NCI-H1417 treated with DMSO at 0.1 percent for 48 hours (cell line): ENCODE measurements at places on chromosomes 1 and 21.

DNA sequence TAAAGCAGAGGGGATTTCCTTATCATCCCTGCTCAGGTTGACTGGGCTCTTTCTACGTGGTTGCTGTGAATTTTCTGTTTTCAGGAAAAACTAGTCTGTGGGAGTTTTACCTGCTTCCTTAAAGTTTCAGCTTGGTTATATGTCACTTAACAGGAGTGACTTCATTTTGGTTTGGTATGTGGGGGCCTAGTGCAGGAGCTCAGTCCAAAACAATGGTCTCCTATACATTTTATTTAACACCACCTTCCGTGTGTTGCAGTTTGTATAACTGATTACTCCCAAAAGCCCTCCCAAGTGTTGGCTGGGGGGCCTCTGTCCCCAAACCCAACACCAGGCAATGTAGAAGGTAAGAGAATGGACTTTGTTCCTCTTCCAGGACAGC, 5.3 kb downstream of the IL23R start:
- no peak for DNase-seq

DNA sequence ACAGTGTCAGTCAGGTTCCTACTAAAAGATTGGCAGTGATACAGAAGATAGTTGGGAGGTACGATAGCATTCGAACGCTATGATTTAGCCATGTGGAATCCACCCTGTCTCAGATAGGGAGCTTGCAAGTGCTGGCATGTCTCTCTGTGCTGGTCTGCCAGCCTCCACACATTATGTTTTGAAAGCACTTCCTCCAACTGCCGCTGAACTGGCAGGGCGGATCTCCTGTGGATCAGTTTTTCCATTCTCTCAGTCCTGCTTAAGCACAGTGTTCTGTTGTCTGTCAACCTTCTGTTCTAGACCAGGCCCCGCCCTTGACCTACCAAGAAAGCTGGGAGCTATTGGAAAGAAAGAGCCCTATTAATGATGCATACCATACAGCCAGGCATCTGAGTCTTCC, 65.5 kb upstream of the PALMD start:
- no peak for DNase-seq

DNA sequence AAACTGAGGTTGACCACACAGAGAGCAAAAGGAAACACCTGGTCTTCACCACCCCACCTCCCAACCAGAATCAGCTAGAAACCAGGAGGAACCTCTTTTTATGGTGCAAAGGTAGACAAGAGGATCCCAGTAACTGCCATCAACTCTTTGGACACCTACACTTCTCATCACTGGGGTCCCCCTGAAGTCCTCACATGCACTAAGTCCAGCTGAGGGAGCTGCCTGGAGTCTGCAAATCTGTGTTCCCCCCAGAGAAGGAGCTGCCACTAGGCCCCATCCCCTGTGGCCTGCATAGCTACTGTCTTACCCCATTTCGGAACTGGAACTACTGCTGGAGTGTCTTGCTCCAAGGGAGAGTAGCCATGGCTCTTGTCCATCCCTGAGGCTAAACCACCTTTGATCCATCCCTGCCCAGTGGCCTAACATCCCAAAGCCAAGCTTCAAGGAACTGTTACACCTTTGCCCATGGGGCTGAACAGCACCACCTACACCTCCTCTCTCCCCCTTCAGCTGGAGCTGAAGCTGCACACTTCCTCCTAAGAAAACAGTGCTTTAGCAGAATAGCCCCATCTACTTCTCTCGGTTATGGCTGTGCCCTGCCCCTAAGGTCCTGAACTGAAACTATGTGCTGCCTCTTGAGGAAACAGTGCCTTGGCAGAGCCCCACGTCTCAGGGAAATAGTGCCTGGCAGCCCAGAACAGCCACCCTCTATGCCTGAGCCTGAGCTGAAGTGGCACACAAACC, 85.4 kb upstream of the CD53 start:
- DNase-seq, result no peak

DNA sequence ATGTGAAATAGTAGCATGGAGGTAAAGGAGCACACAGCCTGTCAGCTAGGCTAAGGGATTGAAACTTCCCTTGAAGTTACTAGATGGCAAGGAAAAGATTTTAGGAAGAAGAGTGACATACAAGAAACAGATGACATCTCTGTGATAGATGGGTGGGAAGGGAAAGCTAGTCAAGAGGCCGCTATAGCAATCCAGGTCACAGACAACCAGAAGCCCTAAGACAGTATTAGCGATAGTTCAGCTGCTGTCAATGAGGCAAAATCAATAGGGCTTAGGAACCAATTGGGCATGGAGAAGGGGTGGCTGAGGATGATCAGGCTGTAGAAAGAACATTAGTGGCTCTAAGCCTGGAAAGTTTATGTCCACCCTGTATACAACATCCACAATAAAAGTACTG, 111.1 kb downstream of the GLUL start:
- no peak for DNase-seq

DNA sequence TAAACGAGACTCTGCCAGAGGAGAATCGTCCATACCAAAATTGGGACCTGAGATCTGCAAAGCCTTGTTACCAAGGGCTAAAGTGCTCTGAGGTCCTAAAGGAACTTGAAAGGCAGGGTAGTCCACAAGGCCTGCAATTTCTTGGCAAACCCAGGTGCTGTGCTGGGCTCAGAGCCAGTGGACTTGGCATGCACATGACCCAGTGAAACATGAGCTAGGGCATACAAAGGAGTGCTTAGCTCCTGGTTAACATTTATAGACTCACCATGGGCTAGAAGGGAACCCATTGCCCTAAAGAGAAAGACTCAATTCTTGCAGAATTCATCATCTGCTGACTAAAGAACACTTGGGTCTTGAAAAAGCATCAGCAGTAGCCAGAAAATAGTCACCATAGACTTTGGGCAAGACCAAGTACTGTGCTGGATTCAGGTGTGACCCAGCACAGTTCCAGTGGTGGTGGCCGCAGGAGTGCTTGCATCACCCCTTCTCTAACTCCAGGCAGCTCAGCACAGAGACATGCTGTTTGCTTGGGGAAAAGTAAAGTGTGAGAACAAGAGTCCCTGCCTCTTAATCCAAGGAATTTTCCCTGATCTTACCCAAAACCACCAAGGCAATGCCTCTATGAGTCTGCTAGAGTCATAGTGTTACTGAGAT, 1069.4 kb upstream of the ADGRL2 start:
- no peak for DNase-seq

DNA sequence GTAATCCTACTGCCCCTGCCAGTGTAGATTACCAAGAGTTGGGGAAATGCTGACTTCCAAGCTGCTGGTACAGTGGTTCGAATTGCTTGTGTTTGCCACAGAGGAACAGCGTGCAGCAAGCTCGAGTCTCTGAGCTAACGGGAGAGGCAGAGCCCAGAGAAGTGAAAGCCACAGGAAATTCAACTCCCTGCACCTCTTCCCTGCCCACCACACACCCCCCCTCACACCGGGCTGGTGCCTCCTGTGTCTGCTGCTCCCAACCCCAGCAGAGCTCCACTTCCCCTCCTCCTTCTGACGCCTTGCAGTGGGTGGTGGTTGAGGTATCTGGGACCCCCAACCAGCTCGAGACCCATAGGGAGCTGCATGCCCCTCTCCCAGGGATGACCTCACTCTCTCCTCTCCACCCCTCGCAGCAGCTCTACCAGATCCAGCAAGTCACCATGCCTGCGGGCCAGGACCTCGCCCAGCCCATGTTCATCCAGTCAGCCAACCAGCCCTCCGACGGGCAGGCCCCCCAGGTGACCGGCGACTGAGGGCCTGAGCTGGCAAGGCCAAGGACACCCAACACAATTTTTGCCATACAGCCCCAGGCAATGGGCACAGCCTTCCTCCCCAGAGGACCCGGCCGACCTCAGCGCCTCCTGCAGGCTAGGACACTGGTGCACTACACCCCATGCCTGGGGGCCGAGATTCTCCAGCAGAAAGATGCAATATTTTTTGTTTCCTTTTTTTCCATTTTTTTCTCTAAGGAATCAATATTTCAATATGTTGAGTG, 13.1 kb upstream of the KCNQ4 start:
- no peak for DNase-seq

GRCh38 chr1:56844545-56845136, 10.0 kb upstream of the C8A start:
- DNase-seq, result no peak

DNA sequence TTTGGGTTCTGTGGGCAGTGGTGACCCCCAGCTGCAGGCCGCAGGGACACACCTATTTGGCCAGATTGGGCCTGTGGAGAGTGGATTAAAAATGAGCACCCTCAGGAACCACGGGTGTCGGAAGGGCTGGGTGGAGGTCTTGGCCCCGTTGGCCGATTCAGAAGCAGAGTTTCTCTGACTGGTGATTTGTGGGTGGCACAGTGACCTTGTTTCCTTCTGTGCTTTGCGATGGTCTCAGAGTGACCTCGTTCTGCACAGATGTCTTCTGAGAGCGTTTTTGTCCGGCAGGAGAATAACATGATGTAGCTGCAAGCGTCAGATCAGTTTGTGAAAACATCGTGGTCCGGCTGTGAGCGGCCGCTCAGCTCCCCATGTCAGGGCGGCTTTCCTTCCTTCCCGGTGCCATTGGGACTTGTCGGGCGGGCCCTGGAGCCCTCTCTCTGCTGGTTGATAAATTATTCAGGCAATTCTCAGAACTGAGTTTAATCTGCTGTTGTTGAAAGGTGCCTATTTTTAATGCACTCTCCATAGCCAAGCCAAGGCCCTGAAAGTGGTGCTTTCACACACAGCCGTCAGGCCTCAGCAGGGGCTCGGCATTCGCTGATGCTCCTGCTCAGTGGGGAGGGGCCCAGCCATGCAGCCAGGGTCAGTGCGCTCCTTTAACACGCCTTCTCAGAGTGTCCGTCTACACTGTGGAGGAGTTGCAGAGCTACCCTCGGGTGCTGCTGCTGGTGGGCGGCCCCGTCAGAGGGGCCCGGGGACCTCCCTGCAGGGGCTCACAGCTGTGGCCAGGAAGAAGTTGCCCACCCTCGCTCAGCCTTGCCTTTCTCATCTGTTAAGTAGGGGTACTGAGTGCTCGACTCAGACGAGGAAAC, 26.8 kb downstream of the TRPM2 start:
- DNase-seq, result no peak

DNA sequence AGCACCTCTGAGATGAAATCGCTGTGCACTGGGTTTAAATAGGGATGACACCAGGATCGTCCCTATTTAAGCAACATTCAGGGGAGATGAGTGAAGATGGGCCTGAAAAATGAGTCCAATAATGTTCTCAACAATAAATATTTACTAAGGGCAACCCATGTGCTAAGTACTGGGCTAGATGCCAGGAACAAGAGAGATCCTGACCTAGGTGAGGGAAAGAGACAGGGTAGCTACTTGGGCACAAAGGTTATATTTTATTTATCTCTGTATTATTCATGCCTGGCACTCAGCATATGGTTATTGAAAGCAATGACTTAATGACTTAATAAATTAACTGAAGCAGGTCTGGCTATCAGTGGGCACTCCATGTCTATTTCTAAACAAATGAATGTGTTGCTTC, 27.4 kb upstream of the AVPR1B start:
- no peak for DNase-seq

GRCh38 chr1:246157516-246157915, 349.6 kb downstream of the SMYD3 start:
- DNase-seq, result no peak

DNA sequence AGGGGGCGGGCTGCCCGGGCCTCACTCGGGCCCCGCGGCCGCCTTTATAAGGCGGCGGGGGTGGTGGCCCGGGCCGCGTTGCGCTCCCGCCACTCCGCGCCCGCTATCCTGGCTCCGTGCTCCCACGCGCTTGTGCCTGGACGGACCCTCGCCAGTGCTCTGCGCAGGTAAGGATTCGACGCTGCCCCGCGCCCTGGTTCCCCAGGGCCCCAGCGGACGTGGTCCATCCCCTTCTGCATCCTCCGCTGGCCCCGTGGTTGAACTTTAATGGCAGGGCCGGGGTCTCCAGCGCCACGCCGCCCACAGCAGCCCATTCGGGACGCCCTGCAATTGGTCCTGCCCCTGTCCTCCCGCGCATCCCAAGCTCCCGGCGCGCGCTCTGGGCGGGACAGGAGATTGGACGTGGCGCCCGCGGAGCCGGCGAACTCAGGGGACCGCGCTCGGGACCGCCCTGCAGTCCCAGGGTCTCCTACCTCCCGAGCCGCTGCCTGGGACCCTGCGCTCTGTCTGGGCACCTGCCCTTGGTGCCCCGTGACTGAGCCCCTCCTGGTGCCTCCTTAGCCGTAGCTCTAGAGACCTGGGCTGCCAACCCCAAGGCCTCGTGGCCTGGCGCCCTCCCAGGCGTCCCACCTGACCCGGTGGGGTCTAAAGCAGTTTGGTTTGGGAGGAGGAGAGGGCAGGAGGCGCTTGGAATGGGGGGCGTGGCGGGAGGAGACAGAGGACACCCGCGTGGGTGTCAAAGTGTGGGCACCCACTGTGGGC, at the start of gene ALPL:
TSS of gene ALPL (plus strand) at position 73 of the 762 bp plus-strand sequence. CDS start 44,659 bp downstream, outside the sequence.
- DNase-seq, result no peak

DNA sequence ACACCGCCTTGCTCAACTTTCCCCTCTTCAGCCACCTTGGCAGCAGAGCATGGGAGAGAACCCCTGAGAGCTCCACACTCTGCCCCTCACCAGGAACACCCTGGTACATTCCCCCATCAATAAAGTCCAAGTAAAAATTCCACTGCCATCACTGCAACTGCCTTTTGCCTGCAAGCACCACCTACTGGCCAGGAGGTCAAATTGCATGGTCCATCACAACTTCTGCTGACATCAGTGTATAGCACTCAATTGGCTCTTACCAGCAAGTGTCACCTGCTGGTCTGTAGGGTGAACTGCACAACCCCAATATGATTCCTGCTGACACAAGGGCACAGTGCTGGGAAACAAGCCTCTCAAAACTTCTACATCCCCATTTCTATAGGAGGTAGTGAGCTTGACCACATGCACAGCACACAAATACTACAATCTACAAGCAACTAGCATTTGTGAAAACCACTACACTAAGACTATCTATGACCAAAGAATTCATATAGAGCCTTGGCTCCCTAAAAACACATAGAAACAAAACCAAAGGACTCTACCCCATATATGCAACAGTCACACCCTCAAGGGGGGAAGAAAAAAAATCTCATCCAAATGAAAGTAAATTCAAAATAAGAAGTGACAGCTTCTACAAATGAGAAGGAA, 69.2 kb downstream of the FASLG start:
- DNase-seq, result no peak

DNA sequence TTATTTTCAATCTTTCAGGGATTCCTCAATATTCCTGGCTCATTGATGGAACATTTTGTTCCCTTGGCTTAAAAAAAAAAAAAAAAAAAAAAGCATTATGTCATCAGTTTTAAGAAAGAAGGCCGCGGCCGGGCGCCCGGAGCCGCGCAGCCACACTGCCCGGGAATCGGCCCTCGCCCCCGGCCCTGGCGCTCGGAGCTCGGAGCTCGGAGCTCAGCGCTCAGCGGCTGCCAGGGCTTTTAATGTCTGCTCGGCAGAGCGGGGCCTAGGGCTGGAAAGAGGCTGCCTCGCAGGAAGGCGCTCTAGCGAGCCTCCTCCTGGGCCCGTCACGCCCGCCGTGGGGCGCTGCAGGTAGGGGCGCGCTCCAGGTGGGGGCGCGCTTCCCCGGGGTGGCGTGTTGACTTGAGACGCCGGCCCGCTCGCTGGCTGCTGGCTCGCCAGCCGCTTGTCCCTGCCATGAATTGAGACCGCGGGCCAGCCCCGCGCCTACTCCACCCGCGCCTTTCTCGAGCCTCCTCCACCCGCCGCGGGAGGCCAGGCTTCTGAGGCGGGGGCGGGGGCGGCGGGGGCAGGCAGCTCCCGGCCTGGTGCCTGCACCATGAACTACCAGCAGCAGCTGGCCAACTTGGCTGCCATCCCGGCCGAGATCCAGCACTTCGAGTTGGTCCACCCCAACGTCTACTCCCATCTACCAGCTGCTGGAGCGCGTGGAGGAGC, 5.4 kb upstream of the TDRD5 start:
- DNase-seq, result no peak
